Hypothalamus (tissue), 51 donors: ENCODE measurements at places on chromosomes 2 and 18.

DNA sequence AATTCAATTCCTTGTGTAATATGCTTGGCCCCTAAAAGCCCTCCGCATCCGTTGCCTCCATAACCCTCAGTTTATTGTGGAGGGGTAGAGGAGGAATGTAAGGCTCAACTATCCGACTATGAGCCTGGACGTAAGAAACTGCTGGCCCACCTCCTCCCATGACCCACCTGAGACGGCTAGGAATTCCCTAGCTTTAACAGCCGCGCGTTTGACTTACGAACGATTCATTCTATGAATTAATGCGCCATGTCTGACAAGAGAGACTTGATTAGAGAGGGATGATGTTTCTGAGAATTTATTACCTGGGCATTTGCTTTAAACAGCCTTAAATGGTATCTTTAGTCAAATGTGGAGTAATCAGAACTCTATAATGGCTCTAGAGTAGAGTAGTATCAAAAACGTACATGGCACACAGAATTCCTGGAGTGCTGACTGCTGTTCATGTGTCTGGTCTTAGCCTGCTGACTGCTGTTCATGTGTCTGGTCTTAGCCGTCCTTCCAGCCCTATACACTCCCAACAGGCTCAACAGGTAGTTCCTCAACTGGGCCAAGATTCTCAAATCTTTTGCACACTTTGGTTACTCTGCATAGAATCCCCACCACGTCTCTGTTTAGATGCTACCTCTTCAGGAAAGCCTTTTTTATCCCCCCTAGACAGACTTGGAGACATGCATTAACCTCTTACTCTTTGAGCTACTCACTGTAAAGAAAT, 899 bp upstream of the GFPT1 start:
- no peak for DNase-seq

GRCh38 chr2:201204655-201205514, 21.9 kb downstream of the CASP10 start:
- no peak for DNase-seq

DNA sequence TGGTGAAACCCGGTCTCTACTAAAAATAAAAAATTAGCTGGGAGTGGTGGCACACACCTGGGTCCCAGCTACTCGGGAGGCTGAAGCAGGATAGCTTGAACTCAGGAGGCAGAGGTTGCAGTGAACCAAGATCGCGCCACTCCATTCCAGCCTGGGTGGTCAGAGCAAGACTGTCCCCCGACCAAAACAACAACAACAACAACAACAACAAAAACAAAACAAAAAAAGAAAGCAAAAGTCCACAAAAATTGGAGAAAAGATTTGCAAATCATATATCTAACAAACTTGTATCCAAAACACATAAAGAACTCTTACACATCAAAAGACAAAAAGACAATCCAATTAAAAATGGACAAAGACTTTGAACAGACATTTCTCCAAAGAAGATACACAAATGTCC, 10.4 kb downstream of the PPM1G start:
- no peak for DNase-seq

DNA sequence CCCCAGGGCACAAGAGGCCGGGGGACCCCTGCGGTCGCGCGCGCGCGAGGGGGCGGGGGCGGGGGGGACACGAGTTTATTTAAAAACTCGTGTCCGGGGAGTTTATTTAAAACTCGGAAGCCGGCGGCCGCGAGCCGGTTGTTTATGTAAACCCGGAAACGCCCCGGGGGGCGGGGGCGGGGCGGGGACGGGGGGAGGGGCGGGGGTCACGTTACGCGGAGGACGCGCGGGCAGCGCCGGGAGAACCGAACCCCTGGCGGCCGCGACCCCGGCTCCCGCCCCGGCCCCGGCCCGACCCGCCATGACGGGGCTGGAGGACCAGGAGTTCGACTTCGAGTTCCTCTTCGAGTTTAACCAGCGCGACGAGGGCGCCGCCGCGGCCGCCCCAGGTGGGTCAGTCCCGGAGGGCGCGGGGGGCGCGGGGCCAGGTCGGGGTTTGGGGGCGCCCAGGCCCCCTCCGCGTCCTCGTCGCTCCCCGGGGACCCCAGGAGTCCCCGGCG, 4.4 kb downstream of the NFATC1 start:
- no peak for DNase-seq

DNA sequence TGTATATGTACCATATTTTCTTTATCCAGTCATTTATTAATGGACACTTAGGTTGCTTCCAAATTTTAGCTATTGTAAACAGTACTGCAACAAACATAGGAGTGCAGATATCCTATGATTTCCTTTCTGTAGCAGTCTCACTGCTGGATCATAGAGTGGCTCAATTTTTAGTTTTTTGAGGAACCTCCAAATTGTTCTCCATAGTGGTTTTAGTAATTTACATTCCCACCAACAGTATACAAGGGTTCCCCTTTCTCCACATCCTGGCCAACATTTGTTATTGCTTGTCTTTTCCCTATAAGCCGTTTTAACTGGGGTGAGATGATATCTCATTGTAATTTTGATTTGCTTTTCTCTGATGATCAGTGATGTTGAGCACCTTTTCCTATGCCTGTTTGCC, 114.3 kb downstream of the TMEM17 start:
- DNase-seq: no peak

DNA sequence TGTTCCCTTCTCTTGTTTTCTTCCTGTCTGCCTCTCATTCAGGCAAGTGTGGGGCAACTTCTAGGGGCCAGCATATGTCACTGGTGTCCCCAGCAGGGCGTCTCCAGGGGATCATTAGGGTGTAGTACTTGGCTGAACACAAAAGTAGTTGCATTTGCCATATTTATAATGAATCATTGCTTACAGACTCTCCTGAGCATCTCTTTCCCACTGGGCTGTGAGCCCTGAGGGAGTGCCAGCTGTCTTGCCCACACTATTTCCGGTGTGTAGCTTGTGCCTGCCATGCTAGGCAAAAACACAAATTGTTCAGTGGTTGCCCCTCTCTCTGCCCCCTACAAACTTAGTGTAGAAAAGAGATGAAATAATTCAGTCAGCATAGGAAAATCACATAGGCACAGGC, 40.8 kb upstream of the SCLY start:
- no peak for DNase-seq

DNA sequence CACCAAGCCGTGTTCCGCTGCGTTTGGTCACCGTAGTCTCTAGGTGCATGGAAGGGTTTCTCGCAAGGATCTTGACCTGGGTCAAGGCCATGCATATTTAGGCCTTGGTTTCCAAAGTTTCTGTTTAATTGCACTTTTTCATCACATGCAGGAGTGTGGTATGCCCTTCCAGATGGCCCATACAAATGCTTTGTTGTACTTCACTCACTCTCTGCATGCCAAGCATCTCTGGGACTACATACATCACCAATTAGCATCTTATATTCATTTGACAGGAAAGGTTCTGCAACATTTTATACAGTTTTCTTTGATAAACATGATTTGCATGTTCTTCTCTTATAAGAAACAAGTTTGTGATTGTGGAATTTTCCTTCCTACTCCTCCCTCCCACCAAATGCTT, 132.8 kb upstream of the KLHL14 start:
- no peak for DNase-seq

- no peak for DNase-seq
Observed at GRCh38 chr18:1585881-1586488, 681.3 kb downstream of the ADCYAP1 start.

DNA sequence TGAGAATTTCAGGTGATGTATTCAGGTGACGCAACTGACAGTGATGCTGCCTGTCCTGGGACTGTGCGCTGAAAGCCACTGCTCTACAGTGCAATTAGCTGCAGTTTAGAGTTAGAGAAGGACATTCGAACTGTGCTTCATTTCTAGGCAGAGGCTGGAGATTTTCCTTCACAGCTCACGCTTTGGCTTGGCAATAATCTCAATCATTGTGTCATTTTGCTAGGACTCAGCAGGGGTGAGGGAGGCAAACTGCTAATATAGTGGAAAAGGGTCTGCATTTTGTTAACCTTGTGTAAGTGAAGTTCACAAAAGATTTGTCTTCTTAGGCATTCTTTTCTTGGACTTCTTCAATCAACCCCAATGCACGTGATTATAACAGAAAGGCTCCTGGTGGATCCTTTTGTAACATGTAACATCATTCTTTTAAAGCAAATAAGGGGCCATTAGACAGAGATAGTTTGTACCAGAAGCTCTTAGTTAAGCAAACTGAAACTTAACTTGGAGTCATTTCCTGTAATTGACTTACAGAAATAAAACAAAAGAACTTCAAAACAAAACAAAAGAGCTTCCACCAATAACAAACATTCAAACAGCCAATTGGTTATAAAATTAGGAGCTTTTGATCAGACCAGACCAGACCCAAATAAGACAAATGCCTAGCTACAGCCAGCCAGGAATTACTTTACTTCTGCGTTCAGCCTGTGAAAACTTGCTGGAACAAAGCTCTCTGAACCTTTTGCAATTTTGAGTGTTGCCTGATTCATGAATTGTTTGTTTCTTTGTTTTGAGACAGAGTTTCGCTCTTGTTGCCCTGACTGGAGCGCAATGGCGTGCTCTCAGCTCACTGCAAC, 1376.3 kb upstream of the CELF4 start:
- DNase-seq: no peak

DNA sequence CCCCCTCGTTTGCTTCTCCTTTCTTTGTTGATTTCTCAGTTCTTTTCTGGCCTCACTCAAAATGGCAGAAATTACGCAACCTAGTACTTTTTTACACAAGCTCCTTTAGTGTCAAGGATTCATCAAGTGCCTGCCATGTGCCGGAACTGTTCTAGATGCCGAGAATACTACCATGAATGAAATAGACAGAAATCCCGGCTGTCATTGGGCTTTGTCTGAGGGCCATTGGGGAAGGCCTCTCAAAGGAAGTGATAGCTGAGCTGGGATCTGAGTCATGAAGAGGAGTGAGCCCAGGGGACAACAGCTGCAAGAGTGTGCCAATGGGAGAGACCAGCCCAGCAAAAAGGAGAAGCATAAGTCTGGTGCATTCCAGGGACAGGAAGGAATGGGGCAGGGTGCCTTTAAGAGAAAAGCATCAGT, 34.3 kb upstream of the PPP1CB start:
- no peak for DNase-seq

DNA sequence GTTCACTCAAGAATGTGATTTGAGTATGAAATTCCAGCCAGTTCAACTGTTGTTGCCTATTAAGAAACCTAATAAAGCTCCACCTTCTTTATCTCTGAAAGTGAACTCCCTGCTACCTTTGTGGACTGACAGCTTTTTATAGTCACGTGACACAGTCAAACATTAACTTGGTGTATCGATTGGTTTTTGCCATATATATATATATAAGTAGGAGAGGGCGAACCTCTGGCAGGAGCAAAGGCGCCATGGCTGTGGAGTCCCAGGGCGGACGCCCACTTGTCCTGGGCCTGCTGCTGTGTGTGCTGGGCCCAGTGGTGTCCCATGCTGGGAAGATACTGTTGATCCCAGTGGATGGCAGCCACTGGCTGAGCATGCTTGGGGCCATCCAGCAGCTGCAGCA, at the start of gene UGT1A1:
Gene UGT1A1 (plus strand): TSS at position 228 of the 400 bp plus-strand sequence. CDS start 18 bp downstream, at position 246.
- DNase-seq: no peak

GRCh38 chr2:15492773-15493325, 68.3 kb downstream of the NBAS start:
- no peak for DNase-seq

- DNase-seq: no peak
Observed at GRCh38 chr2:179393481-179393880, 128.8 kb upstream of the SESTD1 start.

GRCh38 chr2:61707984-61708852, 145.6 kb downstream of the FAM161A start:
- DNase-seq: no peak

DNA sequence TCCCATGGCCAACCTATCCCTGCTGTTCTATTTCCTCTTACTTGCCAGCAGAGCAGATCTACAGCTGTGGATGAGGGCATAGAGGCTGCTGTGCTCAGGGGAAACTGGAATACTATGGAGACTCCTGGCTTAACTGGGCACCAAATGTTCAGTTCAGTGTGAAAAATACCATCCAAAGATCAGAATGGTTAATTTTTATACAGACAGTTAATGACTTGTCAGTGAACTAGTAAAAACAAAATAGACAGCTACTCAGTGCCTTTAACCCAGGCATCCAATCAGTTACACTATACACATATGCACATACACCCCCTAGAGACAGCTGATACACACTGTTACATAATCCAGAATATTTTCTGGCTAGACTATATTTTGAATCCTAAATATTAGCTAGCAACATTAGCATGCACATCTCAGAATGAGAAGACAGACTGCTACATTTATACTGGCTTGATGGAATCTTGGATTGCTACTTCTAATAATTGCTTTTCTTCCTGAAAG, 59.1 kb upstream of the WIPF1 start:
- DNase-seq: no peak

GRCh38 chr2:171342067-171342413, 91.8 kb downstream of the METTL8 start:
- no peak for DNase-seq

- no peak for DNase-seq
Observed at GRCh38 chr2:106197878-106198277, 3.8 kb upstream of the UXS1 start.

DNA sequence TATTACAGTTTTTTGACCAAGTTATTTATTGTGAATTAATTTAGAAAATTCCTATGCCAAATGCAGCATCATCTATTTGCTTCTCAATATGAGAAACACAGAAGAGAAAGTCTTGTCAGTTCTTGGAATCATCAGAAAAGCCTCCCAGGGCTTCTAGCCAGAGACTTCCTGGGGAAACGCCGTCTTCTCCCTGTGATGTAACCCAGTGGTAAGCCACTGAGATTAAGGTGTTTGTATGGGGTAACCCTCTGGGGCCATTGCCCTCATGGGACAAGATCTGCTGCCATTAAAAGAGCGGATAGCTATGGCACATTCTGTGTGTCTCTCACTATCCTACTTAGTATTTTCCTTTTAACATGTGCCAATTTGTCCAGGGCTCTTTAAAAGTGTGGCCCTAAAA, 28.0 kb downstream of the ANKRD29 start:
- no peak for DNase-seq

DNA sequence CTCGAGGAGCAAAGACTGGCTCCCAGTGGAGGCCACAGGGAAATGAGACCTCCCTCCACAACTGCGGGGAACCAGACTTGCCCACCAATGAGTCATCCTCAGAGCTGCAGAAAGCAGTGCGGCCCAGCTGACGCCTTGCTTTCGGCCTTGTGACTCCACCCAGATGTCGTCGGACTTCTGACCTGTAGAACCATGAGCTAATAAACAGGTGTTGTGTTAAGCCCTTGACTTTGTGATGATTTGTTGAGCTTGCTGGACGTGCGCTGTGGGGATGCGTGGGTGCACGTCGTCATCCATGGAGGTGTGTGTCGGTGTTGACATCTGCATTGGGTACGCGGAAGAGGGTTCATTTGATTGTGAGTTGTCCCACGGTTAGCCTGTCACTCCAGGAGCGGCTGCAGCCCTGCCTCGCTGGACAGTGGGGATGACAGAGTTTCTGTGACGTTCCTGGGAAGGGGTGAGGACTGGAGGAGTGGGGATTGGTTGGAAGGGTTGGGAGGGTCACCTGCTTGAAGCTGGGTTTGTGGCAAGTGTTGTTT, 154.1 kb downstream of the SH3BP4 start:
- DNase-seq: no peak

DNA sequence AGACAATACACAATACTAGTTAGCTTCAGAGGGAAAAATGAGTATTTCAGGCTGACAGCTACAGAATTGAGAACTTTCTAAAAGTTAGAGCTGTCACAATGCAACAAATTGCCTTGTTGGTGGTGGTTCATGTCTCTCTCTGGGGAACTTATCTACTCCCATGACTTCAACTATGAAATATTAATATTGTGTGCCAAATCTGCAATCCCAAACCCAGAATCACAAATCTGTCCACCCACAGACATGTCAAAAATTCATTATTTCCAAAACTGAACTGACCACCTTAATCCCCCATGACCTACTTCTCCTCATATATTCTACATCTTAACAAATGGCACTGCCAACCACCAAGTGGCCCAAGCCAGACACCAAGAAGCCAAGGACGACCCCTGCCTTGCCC, 143.5 kb downstream of the TCF4 start:
- DNase-seq: no peak
